SK-N-SH (cell line): ENCODE measurements at places on chromosomes 5 and 9. TPM values are rescaled to one million over a fixed set of nuclear protein-coding genes. Genes with fewer than 3 reads are reported as not detected.

GRCh38 chr9:87787735-87788134 is 61.8 kb downstream of the CTSL start:
- DNase-seq, result no peak

DNA sequence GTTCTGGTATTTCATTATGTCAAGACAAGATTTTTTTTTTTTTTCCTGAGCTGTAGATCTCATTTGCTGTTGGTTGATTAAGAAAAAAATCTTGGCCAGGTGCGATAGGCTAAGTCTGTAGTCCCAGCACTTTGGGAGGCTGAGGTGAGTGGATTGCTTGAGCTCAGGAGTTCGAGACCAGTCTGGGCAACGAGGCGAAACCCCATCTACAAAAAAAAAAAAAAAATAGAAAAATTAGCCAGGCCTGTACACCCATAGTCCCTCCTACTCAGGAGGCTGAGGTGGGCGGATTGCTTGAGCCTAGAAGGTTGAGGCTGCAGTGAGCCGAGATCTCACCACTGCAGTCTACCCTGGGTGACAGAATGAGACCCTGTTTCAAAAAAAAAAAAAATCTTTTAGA is 12.2 kb downstream of the CDC42SE2 start:
- DNase-seq, result no peak

DNA sequence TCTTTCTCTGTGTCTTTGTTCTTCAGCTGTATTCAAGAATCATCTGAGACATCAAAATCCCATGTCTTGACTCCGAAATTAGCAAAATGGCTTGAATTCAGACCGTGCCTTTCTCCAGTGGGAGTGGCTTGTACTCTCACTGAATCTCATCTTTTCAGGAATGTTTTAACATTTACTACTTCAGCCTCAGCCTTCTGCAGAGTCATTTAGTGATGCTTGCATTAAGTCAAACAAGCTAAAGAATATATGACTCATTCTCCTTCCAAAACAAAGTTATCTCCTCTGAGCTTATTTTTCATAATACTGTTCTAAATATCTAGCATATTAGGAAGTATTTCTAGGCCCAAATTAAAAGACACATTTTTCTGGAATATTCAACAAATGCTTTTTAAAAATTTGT is 205.3 kb downstream of the CDH10 start:
- DNase-seq, result no peak

- peak; percentile 96 for DNase-seq
Measured at GRCh38 chr5:112707187-112708102, 30.2 kb upstream of the APC start.

DNA sequence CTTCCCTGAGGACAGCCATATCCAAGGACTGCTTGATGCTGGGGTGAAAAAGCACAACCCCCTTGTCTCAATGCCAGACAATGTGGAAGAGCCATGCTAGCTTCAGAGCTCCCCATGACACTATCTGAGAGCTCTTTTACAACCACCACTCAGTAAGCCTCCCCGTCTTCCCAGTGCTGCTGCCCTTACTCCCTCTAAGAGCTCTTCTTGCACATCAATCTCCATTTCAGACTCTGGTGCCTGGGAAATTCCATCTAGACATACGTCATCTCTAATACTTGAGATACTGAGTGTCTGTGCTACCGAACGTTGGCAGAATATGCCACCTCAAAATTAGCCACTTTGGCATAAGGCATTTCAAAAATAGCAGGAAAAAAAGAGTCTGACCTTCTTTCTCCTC is 94.5 kb downstream of the EDIL3 start:
- DNase-seq, result no peak

GRCh38 chr5:130652176-130652575 is 512.9 kb downstream of the HINT1 start:
- DNase-seq, result no peak

DNA sequence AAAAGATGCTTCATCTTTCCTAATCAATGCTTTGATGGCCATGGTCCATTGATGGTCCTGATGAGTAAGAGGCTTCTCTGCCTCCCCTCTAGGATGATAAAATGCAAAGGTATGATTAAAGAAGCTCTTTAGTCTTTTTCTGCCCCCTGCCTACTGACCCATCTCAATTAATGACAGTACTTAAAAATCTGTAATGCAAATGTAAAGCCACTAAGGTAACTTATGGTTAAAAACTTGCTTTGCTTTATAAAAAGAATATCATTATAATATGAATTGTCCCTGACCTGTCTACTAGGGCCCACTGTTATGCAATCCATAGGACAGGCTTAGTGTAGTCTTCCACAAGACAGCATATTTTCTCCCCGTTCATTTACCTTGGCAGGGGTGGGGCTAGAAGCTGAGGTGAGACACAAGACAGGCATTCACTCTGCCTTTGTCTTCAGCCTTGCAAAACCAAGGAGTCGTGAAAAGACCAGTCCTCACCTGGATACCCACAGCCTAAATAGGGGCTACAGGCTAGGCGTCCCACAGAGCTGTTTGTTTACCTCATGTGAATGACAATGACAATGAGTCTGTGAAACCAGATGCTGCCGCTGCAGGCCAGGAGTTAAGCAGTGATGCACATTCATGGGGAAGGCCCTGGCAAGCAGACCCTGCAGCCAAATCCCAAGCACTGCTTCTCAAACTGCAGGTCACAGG is 60.4 kb downstream of the BNC2 start:
- no peak for DNase-seq

DNA sequence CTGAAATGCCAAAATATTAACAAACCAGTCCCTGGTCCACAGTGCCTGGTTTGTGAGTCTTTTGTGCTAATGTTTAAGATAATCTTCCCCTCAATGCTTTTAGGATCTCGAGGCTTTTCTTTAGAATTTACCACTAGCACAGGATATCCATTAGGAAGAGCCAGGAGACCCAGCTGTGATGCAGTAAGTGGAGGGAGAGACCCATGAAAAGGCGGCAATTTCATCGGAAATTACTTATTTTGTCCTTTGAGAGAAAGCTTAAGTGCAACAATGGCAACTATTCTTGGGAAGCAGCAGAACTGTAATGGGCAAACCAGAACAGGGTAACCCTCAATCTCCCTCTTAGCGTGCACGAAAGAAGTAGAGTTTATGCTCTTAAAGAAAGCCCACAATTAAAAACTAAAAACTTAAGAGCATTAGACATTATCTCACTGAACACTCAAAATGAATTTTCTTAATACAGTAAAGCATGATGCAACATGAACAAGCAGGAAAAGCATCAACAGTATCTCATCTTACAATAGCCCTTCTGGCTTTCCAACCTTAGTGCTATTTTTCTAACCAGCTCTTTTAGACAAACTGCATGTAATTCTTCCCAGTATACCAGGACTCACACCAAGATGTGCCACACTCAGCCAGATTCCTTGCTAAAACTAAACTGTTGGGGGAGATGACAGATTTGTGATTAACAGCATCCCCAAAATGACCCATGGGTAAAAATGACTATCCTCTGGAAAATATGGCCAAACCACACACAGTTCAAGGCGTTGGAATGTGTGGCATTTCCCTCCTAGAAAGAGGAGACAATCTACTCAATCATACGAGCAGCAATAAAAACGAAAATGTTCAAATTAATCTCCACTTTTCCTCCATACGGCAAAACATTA is 36.4 kb downstream of the PWWP2A start:
- no peak for DNase-seq

- DNase-seq, result no peak
Measured at GRCh38 chr5:172683645-172684471, 42.8 kb downstream of the NEURL1B start.

GRCh38 chr5:108602830-108603229 is 144.9 kb upstream of the FER start:
- DNase-seq, result no peak

GRCh38 chr5:35345222-35345621 is 114.9 kb upstream of the PRLR start:
- no peak for DNase-seq

GRCh38 chr5:30572279-30572678 is 621.2 kb upstream of the CDH6 start:
- DNase-seq, result no peak

- no peak for DNase-seq
Measured at GRCh38 chr5:14721990-14722656, 57.6 kb downstream of the OTULIN start.

DNA sequence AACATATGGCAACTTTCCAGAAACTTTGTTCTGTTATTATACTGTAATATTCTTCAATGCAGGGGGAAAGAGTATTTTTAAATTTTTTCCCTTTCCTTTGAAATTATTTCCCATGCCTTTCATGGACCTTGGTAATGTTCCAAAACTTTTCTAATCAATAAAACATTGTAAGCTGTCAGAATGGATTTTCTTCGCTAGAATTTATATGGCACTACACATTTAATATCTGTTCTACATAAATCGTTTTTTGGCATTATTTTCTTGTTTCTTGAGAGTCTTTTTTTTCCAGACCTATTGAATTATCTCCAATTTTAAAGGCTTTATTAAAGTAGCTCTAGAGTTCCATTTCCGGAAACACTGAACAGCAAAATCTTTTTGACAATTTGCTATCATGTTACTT is 249.0 kb downstream of the TMEM167A start:
- DNase-seq, result no peak

DNA sequence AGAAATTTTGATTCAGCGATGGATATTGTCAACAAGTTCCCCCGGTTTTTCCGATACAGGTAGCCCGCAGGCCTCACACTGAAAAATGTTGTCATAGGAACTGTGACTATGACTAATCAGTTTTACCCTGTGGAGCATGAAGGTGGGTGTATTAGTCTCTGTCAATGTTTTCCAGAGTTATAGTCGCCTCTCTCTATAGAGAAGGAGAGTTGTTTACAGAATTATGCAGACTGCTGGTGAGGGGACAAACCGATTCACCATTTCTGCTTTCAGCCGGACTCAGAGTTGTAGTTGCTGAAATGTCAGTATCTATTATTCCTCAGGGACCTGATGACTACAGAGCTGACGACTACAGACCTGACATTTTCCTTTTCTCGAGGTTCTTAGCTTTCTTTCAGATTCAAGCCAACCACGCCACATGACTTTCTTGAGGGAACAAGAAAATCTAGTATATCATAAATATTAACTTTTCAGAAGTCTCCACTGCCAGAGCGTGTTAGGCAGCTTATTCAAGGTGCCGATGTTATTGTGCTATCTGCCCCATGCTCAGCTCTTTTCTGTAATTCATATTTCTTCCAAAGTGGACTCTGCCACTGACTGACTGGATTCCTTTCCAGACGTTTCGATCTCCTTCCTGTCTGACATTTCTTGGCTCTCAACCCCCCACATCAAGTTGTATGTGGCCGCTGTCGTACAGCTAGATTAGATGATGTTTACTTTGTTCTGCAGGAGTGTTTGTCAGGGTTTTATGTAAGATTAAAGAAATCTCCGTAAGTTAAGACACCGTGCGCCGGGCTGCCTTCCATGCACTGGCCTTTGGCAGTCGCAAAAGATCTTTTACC is 178.1 kb downstream of the FGF1 start:
- no peak for DNase-seq

- DNase-seq, result no peak
Measured at GRCh38 chr5:147559749-147560148, 49.9 kb upstream of the DPYSL3 start.

DNA sequence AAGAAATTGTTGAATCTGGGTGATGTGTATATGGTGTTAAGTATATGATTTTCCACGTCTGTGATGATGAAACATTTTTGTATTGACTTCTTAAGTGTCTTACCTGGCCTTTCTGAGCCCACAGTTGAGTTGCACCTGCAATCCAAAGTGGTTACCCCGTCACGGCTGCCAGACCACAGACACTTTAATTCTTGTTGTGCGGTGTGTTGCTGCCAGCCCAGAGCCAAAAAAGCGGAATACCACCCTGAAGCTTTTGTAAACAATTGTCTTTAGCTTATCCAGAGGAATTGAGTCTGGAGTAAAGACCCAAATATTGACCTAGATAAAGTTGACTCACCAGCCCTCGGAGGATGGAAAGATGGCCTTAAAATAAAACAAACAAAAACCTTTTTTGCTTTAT is 35.1 kb downstream of the MTAP start:
- no peak for DNase-seq

- DNase-seq, result no peak
Measured at GRCh38 chr9:108671794-108672193, 184.0 kb downstream of the ACTL7B start.

DNA sequence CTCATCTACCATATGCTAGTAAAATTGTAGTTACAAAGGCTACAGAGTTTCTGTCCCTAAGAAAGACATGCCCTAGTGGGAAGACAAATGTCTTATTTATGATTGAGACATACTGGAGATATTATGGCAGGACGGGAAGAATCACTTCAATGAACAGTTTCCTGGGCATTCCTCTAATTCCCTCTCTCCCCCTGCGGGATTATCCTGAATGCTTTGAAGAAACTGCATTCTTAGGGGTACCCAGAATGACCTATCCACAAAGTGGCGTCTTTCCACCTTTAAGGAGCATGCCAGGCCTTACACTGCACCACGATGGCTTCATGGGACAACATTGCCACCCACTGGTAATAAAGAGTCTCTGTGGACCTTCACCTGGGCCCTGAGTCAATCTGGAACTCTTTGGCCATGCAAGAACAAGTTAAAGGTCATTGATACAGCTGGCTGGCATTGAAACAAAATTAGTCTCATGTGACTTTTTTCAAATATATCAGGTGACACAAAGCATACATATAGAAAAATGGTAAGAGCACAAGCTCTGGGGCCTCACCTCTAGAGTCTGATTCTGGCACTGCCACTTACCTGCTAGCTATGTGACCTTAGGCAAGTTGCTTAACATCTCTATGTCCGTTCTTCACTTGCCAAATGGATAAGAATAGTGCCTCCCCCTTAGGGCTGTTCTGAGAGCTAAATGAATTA is 32.0 kb downstream of the ANKRD55 start:
- peak; percentile 74 for DNase-seq

DNA sequence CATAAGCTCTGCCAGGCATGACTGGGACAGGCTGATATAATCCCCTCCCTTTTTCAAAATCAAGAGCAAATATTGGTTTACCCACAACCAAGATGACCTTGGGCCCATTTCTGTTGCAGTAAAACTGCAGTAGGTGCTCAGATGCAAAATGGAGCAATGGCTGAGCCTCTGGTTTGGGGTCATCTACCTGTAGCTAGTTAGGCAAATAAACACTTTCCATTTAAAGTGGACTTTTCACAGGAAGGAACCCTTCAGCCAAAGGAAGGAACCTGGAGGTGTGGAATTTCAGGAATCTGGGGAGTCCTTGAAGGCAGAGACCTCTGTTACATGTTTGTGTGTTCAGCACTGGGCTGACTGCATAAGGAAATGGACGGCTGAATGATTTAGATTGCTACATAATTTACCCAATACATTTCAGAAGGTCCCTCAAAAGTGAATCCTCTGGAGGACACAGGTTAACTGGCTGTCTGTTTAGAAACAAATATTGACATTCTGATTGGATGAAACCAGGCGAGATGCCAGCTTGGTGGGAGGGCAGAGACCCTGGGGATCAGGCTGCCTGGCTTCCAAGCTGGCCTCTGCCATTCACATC is 170.1 kb upstream of the ZNF618 start:
- no peak for DNase-seq

GRCh38 chr5:109387408-109387974 is 22.3 kb downstream of the PJA2 start:
- DNase-seq, result no peak

- DNase-seq, result no peak
Measured at GRCh38 chr5:169647566-169647965, 10.5 kb downstream of the DOCK2 start.

SLC4A9 gene
- 0.02 TPM in 1 of 2 replicates, not detected in the other for polyA plus RNA-seq

TMEM215 gene
- not detected in 2 replicates for polyA plus RNA-seq

GRIN3A gene
- polyA plus RNA-seq, result not detected in 2 replicates

SPATA31E1 gene
- not detected in 2 replicates for polyA plus RNA-seq

ALDH7A1 gene
- polyA plus RNA-seq, result 44.5 and 55.6 TPM in 2 replicates

FGF1 gene
- polyA plus RNA-seq, result 5.3 and 5.9 TPM in 2 replicates

TAF11L8 gene
- polyA plus RNA-seq, result not detected in 2 replicates

DNLZ gene
- polyA plus RNA-seq, result 24.5 and 40.6 TPM in 2 replicates

ITGA1 gene
- 7.7 and 9.9 TPM in 2 replicates for polyA plus RNA-seq

RMRP gene
- polyA plus RNA-seq, result 64.9 and 157 TPM in 2 replicates
